ENCODE measurements at places on chromosomes 13 and 19. TPM values are rescaled to one million over a fixed set of nuclear protein-coding genes. Genes with fewer than 3 reads are reported as not detected.

GRCh38 chr13:38752686-38753085 is 65.8 kb downstream of the FREM2 start:
- H3K36me3 ChIP-seq = no peaks in the 10 kb centered on the region
- no peaks in the 10 kb centered on the region for H3K27me3 ChIP-seq
- H3K27ac ChIP-seq = no peak overlapping the region
- DNase-seq = no peak

DNA sequence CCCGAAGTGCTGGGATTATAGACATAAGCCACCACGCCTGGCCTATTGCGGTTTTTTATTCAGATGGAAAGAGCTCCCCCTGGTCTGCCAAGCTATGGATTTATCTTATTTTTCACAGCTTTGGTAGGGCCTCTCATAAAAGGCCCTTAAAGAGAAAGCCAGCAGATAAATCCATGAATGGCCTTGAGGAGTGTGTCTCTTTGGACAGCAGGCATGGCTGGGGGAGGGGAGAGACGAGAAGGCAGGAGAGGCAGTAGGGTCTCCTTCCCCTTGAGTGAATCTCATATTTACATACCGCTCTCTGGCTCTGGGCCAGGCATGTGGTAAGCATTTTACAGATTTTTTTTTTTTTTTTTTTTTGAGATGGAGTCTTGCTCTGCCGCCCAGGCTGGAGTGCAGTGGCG is 25.2 kb downstream of the MARK4 start:
- no peaks in the 10 kb centered on the region for H3K4me1 ChIP-seq
- H3K36me3 ChIP-seq = no peaks in the 10 kb centered on the region
- no peak for DNase-seq
- H3K4me3 ChIP-seq = no peak overlapping the region
- no peaks in the 10 kb centered on the region for H3K27me3 ChIP-seq

GRCh38 chr13:110192472-110192871 is 114.5 kb downstream of the COL4A1 start:
- no peak overlapping the region for H3K27ac ChIP-seq
- H3K36me3 ChIP-seq = no peaks in the 10 kb centered on the region
- DNase-seq = no peak
- H3K4me3 ChIP-seq = no peak overlapping the region
- no peaks in the 10 kb centered on the region for H3K4me1 ChIP-seq

The RNF225 gene
- 2.9 TPM for total RNA-seq

GRCh38 chr13:99980824-99981734 is 505 bp upstream of the ZIC2 start:
- peaks cover 24% of the 10 kb centered on the region for H3K27me3 ChIP-seq
- H3K27ac ChIP-seq = no peak overlapping the region
- no peaks in the 10 kb centered on the region for H3K36me3 ChIP-seq

GRCh38 chr19:35296644-35297514 is 4.9 kb downstream of the MAG start:
- no peak overlapping the region for H3K27ac ChIP-seq
- H3K36me3 ChIP-seq = no peaks in the 10 kb centered on the region
- H3K4me3 ChIP-seq = no peak overlapping the region

GRCh38 chr19:43444531-43445287 is 20.7 kb downstream of the LYPD3 start:
- H3K27me3 ChIP-seq = no peaks in the 10 kb centered on the region
- no peak overlapping the region for H3K27ac ChIP-seq
- no peak for DNase-seq
- no peaks in the 10 kb centered on the region for H3K4me1 ChIP-seq
- no peaks in the 10 kb centered on the region for H3K36me3 ChIP-seq

GRCh38 chr19:1455002-1455335 is 5.0 kb downstream of the APC2 start:
- peaks cover 61% of the 10 kb centered on the region for H3K27me3 ChIP-seq
- no peak for DNase-seq
- no peak overlapping the region for H3K27ac ChIP-seq
- peak overlapping the region; percentile 33 for H3K4me3 ChIP-seq
- H3K36me3 ChIP-seq = no peaks in the 10 kb centered on the region

- no peaks in the 10 kb centered on the region for H3K4me1 ChIP-seq
- no peaks in the 10 kb centered on the region for H3K27me3 ChIP-seq
- H3K36me3 ChIP-seq = no peaks in the 10 kb centered on the region
- no peak overlapping the region for H3K4me3 ChIP-seq
Observed at GRCh38 chr13:81017513-81018152, 676.7 kb upstream of the SPRY2 start.

DNA sequence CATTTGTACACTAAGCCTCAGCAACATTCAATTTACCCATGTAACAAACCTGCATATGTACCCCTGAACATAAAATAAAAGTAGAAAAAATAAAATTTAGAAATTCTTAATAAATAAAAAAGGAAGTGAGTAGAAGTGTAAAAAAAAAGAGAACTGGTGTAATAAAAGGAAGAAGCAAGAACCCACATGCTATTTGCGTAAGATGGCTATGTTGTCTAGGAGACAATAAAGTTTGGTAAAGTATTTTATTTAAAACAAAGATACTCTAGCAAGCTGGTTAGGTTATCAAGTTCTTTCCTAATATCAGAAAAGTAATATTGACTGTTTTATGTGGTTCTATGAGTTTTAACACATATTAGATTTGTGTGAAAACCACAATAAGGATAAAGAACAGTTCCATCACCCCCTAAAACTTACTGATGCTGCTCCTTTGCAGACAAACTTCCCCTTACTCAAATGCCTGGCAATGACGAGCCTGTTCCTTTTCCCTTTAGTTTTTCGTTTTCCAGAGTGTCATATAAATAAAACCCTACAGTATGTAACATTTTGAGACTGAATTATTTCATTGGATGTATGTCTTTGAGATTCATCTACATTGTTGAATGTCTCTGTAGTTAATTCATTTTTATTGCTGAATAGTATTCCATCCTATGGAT is 98.9 kb downstream of the TNFSF13B start:
- no peaks in the 10 kb centered on the region for H3K4me1 ChIP-seq
- no peak overlapping the region for H3K4me3 ChIP-seq
- no peak for DNase-seq

The PGLYRP1 gene
- not detected for total RNA-seq

GRCh38 chr13:109704771-109705635 is 81.4 kb downstream of the IRS2 start:
- no peaks in the 10 kb centered on the region for H3K36me3 ChIP-seq
- no peaks in the 10 kb centered on the region for H3K27me3 ChIP-seq
- H3K27ac ChIP-seq = peak overlapping the region; percentile 66
- H3K4me1 ChIP-seq = no peaks in the 10 kb centered on the region

DNA sequence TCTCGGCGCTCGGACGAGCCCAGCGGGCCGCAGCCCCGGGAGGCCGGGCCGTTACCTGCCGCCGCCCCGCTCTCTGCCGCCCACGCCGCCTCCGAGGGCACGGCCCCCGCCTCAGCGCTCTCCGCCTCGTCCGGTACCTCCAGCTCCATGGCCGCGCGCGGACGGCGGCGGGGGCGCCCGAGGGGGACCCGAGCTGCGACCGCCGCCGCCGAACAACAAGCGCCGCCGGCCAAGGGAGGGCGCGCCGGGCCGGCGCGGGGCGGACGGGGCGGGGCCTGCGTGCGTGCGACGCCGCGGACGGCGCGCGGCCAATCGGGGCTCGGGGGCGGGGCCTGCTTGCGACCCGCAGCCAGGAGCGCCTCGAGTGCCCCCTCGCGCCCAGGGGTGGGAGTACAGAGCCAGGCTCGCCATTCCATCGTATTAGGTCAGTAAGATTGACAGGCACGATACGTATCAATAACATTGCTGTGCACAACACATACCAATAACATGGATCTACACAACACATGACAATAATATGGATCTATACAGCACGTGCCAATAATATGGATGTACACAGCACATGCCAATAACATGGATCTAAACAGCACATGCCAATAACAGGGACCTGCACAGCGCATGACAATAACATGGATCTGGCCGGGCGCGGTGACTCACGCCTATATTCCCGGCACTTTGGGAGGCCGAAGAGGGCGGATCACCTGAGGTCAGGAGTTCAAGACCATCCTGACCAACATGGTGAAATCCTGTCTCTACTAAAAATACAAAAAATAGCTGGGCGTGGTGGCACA is at the start of gene PIP5K1C:
Gene PIP5K1C, minus strand, starts transcription at position 227 of the 791 bp plus-strand sequence. Its CDS starts 78 bp downstream, at position 149.
- peak within 1 kb of the TSS; percentile 71 for H3K27ac ChIP-seq
- DNase-seq = peak; percentile 92
- peaks cover 3% of the 10 kb centered on the region for H3K4me1 ChIP-seq
- no peaks in the 10 kb centered on the region for H3K36me3 ChIP-seq
- no peaks in the 10 kb centered on the region for H3K27me3 ChIP-seq
- peak within 1 kb of the TSS; percentile 99 for H3K4me3 ChIP-seq

The FFAR1 gene
- total RNA-seq = not detected

DNA sequence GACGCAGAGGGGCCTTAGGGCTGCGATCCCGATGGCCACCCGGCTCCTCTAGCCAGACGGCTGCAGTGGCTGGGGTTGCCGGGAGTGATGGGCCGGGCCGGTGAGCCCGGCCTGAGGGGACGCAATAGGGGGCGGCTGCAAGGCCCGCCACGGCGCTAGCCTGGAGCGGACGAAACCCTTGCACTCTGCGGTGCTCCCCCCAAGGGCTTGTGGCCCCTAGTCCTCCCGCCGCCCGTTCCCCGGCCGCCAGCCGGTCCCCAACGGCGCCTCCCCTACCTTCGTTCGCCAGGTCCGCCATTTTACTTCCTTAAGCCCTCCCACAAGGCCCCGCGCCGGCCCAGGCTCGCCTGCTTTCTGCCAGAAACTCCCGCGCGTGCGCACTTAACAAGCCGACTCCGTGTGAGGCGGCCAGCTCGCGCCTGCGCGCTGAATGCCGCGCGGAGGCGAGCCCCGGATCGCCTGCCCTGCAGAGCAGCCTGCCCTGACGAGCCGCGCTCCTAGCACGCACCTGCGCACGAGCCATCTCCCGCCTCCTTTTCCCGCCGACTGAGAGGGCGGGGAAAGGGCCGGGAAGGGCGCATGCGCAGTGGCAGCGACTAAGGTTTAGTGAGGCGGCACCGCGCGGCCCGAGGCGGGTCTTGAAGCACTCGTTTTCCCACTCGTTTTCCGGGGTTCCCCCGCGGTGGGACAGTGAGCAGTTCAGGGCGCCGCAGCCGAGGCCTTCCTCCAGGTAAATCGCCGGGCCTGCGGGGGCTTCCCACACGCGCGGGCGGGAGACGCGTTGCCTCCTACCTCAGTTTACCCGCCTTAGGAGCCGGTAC is at the start of gene RANBP3:
Gene RANBP3, minus strand, starts transcription at position 356 of the 821 bp plus-strand sequence. Its CDS starts 58 bp downstream, at position 298.
- peak within 1 kb of the TSS; percentile 92 for H3K27ac ChIP-seq
- no peaks in the 10 kb centered on the region for H3K27me3 ChIP-seq
- peak; percentile 97 for DNase-seq
- H3K4me3 ChIP-seq = peak within 1 kb of the TSS; percentile 88

- H3K4me3 ChIP-seq = no peak overlapping the region
- DNase-seq = no peak
- H3K36me3 ChIP-seq = no peaks in the 10 kb centered on the region
- H3K27ac ChIP-seq = no peak overlapping the region
Observed at GRCh38 chr13:94703721-94704314, 8.5 kb downstream of the SOX21 start.

DNA sequence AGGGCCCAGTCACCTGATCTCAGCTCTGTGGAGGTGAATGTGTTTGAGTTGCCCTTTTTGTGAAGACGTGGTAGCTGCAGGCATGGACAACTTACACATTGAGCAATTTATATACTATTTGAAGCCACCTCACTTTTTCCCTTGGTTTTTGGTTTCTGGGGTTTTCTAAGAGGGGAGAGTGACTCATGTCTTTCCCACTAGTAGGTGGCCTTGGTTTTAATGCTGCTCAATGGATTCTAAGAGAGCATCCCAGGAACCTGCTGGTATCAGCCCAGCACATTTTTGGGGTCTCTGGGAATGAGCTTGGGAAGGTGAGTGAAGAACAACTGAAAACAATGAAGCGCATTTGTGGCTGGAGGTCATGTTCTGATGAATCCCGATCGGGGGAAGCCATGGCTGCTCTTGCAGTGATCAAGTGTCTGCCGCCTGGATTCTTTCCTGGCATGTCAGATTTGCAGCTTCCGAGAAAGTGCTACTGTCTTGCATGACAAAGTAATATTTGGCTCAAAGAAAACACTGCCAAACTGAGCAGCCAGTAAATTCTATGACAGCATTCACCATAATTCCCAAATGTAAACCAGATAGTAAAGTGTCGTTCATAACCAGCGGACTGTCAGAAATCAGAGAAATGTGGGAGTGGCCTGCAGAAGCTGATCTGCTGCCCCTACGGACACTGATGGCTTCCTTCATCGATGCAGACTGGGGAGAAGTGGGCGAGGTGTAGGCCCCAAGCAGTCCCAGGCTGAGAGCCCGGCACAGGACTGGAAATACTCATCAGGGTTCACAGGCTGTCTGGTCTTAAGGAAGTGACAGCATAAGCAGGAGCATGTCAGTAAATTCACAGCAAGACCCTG is 98.7 kb downstream of the COL4A2 start:
- DNase-seq = peak; percentile 11
- no peaks in the 10 kb centered on the region for H3K36me3 ChIP-seq
- H3K27ac ChIP-seq = peak overlapping the region; percentile 66
- no peaks in the 10 kb centered on the region for H3K27me3 ChIP-seq
- H3K4me3 ChIP-seq = no peak overlapping the region

DNA sequence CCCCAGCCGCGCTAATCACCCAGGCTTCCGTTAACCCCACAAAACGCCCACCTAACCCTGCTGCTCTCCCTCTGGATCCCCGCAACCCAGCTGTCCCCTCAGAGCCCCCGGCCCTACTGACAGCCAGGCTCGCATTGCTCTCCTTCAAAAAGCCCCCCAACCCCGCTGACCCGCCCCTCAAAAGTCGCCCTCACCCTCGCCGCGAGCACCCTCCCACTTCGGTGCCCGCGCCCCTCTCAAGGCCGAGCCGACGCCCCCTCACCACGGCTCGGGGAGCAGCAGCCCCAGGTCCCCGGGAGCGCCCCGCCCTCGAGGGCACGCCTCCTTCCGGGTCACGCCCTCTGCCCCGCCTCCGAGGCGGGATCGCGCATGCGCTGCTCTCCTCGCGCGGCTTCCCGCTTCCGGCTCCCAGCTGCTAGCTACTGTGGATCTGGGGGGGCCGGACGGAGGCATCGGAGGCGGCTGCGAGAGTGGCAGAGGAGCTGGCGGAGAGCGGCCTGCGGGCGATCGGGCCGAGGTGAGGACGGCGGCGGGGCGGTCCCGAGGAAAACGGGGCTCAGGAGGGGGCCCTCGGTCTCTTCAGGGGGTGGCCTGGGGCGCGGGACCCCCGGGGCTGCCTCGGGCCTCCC is 46.1 kb downstream of the ARHGEF18 start:
- DNase-seq = peak; percentile 93
- no peaks in the 10 kb centered on the region for H3K27me3 ChIP-seq
- peak overlapping the region; percentile 77 for H3K4me3 ChIP-seq

The CYP4F2 gene
- total RNA-seq = under 0.01 TPM

DNA sequence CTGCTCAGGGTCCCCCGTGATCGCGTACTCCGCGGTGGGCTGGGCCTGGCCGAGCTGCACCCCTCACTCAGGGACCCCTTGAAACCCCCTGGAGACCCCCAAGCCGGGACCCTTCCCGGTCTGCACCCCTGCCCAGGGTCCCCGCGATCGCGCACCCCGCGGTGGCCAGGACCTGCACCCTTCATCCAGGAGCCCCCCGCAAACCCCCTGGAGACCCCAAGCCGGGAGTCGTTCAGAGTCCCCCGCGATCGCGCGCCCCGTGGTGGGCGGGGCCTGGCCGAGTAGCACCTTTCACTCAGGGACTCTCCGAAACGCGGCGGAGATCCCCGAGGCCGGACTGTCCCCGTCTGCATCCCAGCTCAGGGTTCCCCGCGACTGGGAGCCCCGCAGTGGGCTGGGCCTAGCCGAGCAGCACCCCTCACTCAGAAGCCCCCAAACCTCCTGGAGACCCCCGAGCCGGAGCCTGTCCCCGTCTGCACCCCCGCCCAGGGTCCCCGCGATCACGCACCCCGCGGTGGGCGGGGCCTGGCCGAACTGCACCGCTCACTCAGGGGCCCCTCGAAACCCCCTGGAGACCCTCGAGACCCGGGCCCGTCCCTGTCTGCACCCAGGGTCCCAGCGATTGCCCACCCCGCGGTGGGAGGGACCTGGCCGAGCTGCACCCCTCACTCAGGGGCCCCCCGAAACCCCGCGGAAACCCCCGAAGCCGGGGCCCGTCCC is 748 bp downstream of the LMNB2 start:
- peak overlapping the region; percentile 100 for H3K4me3 ChIP-seq
- H3K27ac ChIP-seq = peak overlapping the region; percentile 85
- DNase-seq = no peak
- no peaks in the 10 kb centered on the region for H3K27me3 ChIP-seq
- H3K4me1 ChIP-seq = no peaks in the 10 kb centered on the region
